ENCODE measurements at places on chromosomes 3 and 15.
A peak's percentile ranks its signal among the peaks of the same experiment; 100 is the strongest.

- peak; percentile 84 for DNase-seq
Measured at GRCh38 chr3:3179407-3180094, at the start of gene CRBN. CRBN (minus strand) TSS chr3:3179691; CDS start chr3:3179687, 4 bp downstream.

DNA sequence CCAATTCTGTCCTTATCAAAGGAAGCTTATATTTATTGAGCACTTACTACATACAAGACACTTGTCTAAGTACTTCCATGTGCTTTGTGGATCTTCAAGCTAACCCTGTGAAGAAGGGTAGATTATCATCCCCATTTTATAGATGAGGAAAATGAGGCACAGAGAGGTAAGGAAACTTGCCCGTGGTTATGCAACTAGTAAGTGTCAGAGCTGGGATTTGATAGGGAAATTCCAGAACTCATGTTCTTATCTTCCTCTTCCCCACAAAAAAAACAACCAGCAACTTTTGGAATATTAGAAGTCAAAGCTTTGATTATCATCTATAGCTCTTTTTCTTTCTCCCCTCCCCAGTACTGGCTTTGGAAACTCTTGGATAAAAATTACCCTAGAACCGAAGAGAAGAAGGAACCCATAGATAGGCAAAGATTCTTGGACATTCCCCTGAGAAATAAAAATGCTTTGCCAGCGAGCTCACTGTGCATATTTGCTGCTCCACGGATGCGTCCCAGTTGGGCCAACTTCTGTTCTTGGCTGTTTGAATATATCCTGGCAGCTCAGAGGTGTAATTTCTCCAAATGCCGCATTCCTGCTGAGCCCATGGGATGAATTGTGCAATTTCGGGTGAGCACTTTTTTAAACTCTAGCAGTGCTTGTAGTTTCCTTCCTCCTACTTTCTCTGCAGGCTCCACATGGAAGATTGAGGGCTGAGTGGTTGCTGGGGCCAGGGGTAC lies 591.5 kb upstream of the CFAP20DC start:
- DNase-seq, result peak; percentile 62

GRCh38 chr15:98003518-98003917 lies 43.0 kb downstream of the ARRDC4 start:
- DNase-seq, result no peak

DNA sequence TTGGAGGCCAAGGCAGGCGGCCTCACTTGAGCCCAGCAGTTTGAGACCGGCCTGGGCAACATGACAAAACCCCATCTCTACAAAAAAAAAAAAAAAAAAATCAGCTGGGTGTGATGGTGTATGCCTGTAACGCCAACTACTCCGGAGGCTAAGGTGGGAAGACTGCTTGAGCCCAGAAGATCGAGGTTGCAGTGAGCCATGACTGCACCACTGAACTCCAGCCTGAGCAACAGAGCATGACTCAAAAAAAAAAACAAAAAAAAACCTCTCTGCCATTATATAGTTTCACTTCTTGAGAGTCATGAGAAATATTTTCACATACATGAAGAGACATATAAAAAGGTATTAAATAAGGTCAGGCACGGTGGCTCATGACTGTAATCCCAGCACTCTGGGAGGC lies 45.9 kb upstream of the CP start:
- peak; percentile 32 for DNase-seq

DNA sequence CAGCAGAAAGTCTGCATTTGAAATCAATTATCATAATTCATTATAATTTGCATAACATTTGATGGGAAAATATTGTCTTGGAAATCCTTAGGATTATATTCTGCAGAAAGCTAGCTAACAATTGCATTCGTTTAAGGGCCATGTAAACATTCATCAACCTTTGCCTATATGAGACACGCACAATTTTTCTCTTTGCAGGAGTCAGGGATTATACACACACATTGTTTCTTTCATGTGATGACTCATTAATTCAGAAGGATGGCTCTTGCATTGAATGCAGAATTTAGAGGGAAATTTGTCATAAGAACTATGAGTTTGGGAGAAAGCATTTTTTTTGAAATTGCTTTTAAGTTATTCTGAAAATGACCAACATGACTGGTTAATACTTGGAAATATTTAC lies 844.7 kb downstream of the DIPK2A start:
- peak; percentile 40 for DNase-seq

DNA sequence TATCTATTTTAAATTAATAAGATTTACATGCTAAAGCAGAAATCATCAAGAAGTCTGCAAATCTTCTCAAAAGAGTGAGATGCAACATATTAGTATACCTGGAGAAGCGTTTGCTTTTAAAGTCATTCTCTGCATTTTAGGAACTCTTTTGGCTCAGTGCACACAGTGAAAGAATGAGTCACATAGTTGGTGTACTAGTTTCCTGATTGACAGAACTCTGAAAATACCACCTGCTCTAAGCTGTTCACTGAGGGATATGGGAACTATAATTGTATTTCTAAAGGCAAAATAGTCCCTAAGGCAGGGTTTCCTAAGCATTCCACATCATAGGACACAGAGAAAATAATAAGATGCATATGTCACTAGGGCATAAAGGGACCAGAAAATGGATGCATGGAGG lies 838.5 kb downstream of the DIPK2A start:
- DNase-seq, result no peak

DNA sequence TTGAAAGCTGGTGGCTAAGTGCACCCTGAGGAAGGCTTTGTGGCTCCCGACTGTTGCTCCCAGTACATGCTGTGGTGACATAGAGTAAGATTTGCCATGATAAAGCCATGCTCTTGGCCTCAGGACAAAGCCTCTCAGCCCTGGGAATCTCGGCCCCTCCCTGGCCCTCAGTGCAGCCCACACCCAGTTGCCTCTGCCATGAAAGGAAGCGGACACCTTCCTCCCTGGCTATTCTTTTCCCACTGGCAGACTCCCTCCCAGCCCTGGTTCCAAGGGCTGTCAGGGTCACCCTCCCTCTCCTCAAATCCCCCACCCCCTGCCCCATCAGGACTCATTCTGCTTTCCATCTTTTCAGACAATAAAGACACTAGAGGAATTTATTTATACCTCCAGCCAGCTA lies 119.8 kb upstream of the NEO1 start:
- DNase-seq, result no peak

GRCh38 chr3:6770397-6770690 lies 90.6 kb upstream of the GRM7 start:
- DNase-seq, result no peak

DNA sequence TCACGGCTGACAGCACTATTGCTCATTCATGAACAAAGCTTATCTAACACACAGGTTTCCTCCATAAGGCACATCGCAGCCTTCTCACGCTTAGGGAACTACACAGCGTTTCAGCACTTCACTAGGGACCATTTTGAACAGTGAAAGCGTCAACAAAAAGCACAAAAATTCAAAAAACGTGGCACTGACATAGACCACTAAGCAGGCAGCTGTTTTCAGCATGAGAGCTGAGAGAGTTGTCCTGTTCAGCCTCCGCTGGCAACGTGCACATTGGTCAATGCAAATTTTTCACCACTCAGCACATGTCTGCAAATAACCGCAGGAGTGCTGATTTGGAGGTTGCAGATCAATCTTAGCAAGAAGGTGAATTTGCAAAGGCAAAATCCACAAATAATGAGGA lies 109.2 kb downstream of the LRRK1 start:
- DNase-seq, result no peak

GRCh38 chr15:74235962-74236361 lies at the start of gene CCDC33:
CCDC33 (plus strand) TSS chr15:74236326; CDS start chr15:74236720, 394 bp downstream.
- DNase-seq, result no peak

- DNase-seq, result no peak
Measured at GRCh38 chr3:196638861-196639482, 522 bp upstream of the NRROS start.

- no peak for DNase-seq
Measured at GRCh38 chr3:142650001-142650693, 54.0 kb downstream of the PLS1 start.

DNA sequence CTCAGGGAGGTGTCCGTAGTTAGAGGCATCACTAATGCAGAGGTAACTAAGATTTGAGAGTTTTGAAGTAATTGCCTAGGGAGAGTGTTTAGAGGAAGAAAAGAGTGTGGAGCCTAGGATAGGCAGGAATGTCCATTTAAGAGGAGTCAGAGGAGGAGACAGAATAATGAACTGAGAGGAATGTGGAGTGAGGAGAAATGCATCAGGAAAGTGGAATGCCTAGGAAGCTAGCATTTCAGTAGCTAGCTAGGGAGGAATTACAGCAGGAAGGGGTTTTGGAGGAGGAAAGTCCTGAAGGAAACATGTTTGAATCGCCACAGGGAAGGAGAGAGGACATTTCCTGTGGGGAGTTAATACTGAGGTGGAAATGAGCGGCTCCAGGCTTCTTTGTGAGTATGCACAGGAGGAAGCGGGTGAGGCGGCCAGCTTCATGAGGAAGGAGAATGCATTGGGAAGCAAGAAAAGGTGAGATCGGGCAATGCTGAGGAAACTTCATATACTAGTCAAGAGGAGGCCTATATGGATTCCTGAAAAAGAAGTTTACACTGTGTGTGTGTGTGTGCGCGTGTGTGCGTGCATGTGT lies 154.3 kb downstream of the TMEM108 start:
- DNase-seq, result peak; percentile 58

- no peak for DNase-seq
Measured at GRCh38 chr3:128556907-128557306, 63.9 kb upstream of the GATA2 start.

DNA sequence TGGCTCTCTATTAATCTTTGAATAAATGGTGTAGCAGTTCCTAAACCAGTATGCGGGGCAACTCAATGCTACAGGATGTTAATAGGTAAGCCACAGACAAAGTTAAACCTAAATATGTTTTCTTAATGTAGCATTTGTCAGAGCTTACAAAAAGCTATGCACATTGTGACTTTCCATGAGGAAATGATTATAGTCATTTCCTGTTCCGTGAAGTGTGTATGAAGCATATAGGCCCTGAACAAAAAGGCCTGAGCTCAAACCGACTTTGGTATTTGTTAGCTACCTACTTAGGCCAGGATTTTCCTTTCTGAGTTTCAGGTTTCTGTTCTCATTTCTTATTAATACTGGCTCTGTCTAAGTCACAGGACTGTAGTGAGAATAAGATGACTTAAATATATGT lies 14.2 kb downstream of the ZNF80 start:
- peak; percentile 31 for DNase-seq

- no peak for DNase-seq
Measured at GRCh38 chr15:56980473-56980872, 62.0 kb downstream of the TCF12 start.

GRCh38 chr15:51600114-51600513 lies 22.5 kb downstream of the DMXL2 start:
- DNase-seq, result peak; percentile 12

DNA sequence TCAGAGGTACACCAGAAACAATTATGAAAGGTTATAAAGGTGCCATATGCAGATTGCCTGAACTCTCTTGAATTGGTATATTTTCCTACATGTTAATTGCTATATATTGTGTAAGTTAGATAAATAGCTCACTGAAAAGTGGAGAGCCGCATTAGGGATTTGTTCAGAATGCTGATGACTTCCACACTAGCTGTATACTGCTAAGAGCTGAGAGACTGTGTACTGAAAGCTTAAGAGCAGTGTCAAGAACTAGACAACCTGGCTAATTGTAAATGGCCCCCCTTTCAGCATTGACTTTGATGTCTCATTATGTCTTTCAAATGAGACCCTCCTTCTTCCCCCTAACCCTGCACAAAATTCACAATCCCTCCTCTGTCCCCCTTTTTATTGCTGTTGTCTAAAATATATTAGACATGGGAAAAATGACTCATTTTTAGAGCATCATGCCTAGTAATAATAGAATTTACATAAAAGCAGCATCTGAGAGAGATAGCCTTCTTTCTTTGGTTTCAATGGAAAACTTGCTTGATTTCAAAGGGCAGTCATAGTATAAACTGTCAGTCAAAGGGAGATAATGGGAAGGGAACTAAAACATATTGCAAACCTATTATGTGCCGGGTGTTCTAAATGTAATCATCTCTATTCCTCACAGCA lies 34.7 kb upstream of the GREM1 start:
- no peak for DNase-seq

All from fibroblast of skin of back (primary cell).